Activated CD4-positive, alpha-beta T cell treated with anti-CD3 and anti-CD28 coated beads, Interleukin-2, Interleukin-6, amounts not matched to agents 100 ng/mL and 50 ng/mL, durations not matched to agents 16 hours and 8 hours (primary cell): ENCODE measurements at places on chromosomes 1 and 21.
A peak's percentile ranks its signal among the peaks of the same experiment; 100 is the strongest.

DNA sequence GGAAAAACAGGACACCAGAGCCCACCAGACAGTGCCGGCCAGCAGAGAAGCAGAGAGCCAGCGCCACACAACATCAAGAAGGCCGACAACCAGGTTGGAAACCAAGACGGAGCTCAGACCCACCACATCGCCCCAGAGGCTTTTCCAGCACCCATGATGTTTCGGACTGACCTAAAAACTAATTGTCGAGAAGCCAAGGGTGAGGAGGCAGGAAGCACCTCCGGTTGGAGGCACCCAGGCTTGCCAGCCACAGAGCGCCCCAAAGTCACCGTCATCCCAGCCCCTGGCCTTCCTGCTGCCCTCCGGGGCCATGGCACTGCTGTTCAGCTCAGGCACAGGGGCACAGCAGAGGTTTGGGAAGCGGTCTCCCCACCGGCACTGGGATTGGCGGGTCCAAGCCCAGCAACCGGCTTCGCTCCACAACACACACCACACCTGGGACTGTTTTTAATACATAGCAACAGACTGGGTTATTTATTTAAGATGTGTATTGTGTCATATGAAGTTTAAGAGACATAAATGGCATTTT, 67.2 kb downstream of the SLC37A1 start:
- DNase-seq, result no peak

- no peak for DNase-seq
Measured at GRCh38 chr1:59928996-59929395, 2.4 kb upstream of the CYP2J2 start.

DNA sequence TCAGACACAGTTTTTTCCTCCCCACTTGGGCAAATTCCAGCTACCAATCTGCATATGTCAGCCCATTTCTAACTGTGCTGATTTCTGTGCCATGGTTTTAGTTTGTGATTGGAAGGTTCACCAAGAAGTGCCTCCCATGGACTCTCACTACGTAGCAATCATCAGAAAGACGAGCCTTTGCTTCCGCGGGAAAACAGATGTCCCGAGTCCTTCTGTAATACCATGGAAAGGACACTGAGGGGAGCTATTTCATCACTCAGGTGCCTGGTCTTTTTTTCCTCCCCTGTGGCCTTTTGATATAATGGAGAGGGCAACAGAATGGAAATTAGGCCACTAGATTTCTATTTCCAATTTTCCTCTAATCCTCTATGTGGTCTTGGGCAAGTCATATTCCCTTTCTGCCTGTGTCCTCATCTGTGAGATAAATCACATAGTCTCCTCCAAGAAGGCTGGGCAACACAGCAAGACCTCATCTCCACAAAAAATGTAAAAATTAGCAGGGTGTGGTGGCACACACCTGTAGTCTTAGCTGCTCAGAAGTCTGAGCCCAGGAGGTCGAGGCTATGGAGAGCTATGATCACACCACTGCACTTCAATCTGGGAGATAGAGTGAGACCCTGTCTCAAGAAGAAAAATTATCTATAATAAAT, 24.8 kb downstream of the LEMD1 start:
- DNase-seq, result peak; percentile 54

- DNase-seq, result no peak
Measured at GRCh38 chr1:229537894-229538293, 20.6 kb downstream of the ABCB10 start.

GRCh38 chr1:247332623-247333361, 1.1 kb upstream of the ZNF496 start:
- DNase-seq, result no peak

- DNase-seq, result peak; percentile 23
Measured at GRCh38 chr1:219220945-219221344, 47.3 kb downstream of the LYPLAL1 start.

GRCh38 chr1:248810727-248811513, 14.8 kb downstream of the SH3BP5L start:
- no peak for DNase-seq
